ENCODE measurements at places on chromosomes 6 and 20.

GRCh38 chr6:1231941-1232340, 80.0 kb upstream of the FOXQ1 start:
- DNase-seq: no peak

DNA sequence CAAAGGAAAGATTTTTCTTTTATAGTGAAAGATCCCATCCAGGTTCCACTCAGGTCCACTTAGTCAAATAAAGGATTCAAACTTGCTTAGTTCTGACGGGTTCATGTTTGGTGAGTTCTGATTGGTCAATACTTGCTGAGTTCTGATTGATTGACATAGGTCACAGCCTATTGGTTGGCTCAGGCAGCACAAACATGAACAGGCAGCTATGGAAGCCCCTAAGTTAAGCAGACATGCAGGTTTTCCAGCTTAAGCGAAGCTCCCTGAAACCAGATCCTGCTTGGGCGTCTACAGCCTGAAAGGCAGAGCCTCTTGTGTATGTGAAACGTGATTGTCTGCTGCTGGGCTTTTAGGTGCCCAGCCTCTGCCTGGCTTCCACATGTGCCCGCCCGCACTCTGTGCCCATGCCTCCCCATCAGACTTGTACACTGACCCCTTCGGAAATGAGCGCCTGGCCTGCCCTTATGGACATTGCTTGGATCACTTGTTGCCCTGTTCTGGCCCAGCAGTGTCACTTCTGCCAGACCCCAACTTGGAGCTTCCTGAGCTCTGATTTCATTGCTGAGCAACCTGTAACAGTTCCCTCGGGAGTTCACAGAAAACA, 45.4 kb upstream of the ECI2 start:
- no peak for DNase-seq

DNA sequence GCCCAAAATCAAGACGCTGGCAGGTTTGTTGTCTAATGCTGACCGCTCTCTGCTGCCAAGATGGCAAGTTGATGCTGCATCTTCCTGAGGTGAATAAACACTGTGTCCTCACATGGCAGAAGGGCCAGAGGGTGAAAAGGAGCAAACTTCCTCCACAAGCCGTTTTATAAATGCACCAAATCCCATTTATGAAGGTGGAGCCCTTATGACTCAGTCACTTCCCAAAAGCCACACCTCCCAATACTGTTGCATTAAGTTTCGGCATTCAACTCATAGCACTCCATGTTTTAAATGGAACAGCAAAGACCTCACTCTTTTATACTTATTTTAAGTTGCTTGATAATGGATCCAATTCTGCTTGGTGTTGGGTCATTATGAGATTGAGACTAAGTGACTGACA, 316.6 kb downstream of the RFPL4B start:
- DNase-seq: no peak

DNA sequence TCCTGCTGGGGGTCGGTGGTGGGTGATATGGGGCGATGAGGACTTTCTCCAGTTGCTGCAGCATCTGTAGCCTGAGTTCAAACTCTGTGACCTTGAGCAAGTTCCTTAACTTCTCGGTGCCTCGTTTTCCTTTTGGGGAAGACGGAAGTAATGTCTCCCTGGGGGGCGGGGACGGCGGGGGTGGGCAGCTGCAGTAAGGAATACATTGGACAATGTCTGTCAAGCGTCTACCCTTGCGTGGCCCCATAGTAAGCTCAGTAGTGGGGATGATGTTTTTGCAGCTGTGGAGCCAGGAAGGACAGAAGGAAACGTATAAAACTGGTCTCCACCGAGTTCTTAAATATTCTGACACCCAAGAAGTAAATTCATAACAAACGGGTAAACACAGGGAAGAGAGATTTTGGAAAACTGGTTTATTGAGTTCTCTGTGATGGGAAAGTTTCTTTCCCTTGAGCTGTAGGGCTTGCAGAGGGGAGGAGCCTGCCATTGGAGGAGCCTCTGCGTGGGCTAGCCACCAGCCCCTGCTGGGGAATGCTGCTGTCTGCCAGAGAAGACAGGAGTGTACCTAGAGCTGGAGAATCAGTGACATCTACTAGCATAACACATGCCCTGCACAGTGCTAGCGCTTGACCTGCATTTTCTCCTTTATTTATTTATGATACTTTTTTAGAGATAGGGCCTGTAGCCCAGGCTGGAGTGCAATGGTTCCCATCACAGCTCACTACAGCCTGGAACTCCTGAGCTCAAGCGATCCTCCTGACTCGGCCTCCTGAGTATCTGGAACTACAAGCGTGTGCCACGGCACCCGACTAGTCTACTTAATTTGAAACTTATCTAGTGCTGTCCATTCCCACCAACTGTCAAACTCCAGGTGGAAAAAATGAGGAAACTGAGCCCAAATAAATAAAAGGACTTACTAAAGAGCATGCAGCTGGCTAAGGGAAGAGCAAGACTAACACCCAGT, 1.2 kb upstream of the ACSS1 start:
- DNase-seq: no peak

- DNase-seq: no peak
Observed at GRCh38 chr6:12801141-12801540, 84.6 kb downstream of the PHACTR1 start.

- no peak for DNase-seq
Observed at GRCh38 chr20:31962761-31963160, 5.2 kb upstream of the XKR7 start.

All from T-helper 2 cell treated with Interferon-gamma antibody and Interleukin-4, amounts not matched to agents 5 μg/mL and 100 μg/mL, for 36 hours (primary cell).